ENCODE measurements at places on chromosomes 5 and 9.
A peak's percentile ranks its signal among the peaks of the same experiment; 100 is the strongest.

DNA sequence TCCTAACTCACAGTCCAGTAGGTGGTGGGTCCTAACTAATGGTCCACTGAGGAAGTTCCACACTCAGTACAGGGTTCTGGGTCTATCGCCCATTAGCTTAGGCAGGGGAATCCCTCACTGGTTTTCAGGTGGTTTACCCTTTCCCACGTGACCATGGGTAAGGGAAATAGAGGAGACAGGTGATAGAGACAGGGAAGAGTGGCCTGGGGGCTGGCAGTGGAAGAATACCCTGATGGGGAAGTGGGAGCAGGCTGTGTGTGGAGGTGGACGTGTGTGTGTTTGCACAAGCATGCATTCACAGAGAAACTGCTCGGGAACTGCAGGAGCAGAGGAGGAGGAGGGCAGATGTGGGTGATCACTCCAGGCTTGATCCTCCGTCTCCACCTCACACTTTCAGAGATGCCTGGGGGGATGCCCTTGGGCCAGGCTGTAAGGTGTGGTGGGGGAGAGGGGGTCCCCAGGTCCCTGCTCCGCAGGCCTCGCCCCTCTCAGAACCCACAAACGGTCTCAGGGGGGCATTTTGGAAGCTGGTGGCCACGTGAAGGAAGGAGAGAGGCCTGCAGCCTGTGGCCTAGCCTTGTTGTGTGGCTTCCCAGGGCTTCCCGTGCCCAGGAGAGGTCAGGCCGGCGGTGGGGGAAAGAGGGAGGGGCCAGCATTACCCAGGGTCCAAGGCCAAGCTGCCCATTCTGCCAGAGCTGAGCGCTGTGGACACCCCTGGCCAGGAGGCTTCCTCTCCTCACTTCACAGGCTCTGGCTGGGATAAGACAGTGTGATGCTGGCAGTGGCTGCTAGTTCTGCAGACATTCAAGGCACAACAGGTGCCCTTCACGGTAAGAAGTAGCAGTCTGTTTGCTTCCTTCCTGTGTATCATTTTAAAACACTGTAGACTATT is 80.0 kb downstream of the OTULIN start:
- no peak for DNase-seq

GRCh38 chr5:31898036-31898632 is 259.2 kb downstream of the PDZD2 start:
- no peak for DNase-seq

DNA sequence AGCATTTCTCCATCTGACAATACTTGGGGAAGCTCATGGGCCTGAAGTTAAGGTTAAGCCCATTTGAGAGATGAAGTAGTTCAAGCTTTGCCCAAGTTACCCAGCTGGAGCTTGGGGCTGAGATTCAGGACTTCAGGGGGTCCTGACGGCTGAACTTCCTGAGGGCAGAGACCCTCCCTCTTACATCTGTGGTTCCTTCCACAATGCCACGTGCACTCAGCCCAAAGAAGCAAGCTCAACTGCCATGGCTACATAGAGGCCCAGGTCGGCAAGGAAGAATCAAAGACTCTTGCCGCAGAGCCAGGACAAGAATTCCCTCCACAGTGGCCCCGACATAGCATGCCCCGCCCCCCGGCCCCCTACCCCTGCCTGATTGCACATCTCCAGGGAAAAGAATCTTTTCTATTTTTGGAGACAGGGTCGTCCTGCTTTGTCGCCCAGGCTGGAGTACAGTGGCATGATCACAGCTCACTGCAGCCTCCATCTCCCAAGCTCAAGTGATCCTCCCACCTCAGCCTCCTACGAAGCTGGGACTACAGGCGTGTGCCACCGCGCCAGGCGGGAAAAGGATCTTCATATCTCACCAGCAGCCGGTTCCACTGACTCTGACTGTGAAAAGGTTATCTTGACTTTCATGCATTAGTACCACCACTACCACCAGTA is 9.2 kb downstream of the PHF19 start:
- DNase-seq: no peak

DNA sequence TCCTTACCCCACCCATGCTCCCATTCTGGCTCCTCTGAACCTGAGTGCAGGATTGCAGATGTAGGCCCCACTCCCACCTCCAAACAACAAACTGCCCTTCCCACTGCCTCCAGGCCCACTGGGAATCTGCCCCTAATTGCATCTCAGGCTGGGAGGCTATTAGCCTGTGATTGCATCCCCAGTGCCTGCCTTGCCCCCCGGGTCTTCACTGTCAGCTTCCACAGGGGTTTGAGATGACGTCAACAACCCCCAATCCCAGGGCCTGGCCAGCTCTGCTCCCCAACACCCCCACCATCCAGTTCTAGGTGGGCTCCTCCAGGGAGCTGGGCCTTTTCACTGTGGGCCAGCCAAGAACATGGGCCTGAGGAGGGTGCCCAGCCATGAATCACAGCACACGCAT is 91.5 kb downstream of the PCDH1 start:
- no peak for DNase-seq

GRCh38 chr5:61142391-61142790 is 19.9 kb downstream of the SMIM15 start:
- no peak for DNase-seq

GRCh38 chr9:21902136-21902535 is 92.1 kb downstream of the CDKN2A start:
- no peak for DNase-seq

- peak; percentile 43 for DNase-seq
Measured at GRCh38 chr5:145978708-145979107, 42.3 kb downstream of the SH3RF2 start.

DNA sequence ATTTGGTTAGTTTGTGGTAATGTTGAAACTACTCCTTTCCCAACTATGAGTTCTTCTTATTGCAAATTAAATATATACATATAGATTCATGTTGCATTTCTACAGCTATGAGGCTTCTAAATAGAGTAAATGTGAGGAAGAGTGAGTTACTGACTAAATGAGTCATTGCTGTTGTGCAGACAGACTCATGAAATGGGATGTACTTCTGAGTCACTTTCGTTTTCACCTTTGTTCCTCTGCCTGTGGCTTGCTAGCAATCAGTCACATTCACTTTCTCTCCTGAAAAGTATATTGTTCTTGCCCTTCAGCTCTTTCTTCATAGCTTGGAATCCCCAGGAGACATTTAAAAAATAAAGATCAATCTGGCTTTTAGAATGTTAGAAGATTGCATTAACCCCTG is 295.5 kb upstream of the SMC2 start:
- no peak for DNase-seq

DNA sequence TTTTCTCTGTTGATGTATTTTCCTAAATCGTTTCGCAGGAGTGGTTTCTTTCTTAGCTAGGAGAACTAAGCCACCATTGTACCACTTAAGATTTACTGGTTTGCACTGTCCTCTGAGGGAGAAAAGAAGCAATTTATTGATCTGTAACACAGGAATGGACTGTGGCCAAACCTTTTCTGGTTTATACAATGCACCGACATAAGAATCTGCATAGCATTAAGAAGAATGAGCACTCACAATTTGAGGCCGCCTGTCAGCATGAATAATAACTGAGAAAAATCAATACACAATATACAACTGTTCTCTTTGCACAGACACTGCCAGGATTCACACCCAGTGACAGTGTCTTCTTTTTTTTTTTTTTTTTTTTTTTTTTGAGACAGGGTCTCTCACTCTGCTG is 168.6 kb upstream of the DMRT1 start:
- DNase-seq: no peak

GRCh38 chr5:43063721-43064171 is 23.6 kb upstream of the ANXA2R start:
- no peak for DNase-seq
